ENCODE measurements at places on chromosomes 12 and 14.

DNA sequence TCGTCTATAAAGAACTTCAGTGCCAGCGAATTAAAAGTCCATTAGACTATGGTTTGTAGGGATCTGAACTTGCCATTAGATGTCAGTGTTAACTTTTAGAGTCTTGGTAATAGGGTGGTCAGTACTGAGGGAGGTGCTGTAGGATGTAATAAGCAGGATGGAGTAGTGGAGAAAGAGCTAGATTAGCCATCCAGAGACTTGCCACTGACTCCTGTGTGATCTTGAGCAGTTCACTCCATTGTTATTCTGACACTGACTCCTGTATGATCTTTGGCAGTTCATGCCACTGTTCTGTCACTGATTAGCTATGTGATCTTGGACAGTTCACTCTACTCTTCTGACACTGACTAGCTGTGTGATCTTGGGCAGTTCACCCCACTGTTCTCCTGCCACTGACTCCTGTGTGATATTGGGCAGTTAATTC, 133.6 kb downstream of the TTLL5 start:
- no peak for DNase-seq

DNA sequence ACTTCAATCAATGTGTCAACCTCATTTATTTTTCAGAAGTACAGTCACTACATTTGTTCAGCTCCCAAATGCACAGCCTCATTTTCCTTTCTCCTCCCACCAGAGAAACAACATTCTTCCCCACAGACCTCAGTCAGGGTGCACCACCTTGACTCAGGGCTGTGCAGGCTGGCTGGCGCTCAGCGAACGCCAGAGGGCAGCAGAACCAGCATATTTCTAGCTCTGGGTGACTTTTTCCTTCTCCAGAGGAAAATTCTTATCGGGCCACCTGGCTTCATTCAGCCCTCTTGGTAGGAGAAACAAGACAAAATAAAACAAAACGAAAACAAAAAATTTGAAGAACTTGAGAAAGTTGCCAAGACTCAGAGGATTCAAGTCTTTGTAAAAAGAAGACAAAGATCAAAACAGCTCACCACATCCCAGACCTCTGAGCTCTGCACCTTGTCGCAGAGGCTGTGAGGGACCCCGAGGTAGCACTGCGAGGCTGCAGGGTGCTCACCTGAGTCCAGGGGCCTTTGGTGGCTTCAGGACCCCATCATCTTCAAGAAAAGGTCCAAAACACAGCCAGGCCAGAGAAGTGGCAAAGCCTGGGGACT, 33.7 kb downstream of the PAH start:
- DNase-seq: no peak

DNA sequence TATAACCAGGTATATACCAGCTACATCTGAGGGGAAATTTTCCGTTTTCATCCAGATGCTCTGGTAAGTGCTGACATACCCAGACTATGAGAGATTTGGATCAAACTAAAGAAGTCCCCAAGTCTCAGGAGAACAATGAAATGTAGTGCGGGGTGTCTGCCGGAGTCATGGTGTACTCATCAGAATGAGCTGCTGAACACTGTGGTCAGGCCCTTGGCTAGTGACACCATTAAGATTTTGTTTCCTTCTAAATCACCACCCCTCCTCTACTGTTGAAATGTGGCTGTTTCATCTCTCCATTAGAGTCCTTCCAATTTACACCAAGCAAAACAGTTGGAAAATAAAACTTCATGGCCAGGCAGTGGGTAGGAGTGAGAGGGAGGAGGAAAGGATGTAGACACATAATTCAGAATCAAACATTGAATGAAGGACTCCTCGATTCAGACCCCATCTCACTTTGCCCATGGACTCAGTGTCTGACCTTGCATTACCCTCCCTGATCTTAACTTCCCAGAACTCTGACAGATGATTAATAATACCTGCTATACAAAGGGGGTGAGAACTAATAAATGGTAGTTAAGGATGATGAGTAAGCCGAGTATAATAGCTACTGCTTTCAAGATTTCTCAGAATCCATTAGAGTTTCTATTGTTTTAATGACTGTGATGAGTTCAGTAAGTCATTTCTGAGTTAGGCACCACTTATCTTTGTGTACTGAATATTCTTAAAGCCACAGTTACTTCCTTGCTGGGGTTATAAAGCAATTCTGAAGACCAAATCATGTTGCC, 127.4 kb downstream of the CRADD start:
- no peak for DNase-seq

DNA sequence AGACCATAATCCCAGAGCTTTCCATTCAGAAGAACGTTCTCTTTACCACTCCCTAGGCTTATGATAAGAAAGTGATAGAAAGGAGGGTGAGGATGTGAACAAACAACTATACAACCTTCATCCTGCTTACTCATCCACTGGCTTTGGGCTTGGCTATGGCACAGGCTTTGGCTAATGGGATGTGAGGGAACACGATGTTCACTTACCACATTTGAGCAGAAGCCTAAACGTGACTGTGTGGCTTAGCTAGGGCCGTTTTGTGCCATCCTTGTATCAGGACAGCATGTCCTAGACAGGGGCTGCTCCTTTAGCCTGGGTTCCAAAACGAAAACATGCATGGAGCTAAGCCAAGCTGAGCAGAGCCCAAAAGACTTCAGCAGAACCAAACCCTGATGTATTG, 118.6 kb upstream of the CCDC175 start:
- peak; percentile 79 for DNase-seq

GRCh38 chr14:93906341-93907329, 20.5 kb upstream of the FAM181A start:
- no peak for DNase-seq

DNA sequence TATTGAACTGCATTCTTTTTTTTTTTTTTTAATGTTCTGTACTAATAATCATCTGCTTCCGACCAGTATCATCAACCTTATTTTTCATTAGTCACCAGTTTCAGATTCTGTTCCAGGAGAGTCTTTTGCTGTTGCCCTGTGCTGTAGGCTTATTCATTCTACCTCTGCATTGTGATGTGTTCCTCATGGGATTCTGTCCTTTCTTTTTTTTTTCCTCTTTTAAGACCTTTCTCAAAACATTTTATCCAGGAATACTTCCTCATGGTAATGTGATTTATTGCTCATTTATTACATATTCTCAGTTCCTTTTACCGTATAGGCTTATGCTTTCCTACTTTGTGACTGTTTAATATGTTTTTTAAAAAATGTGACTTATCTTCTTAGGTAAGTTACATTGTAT, 4.8 kb downstream of the NDUFA9 start:
- DNase-seq: no peak

GRCh38 chr12:101521136-101521535, 46.0 kb downstream of the SPIC start:
- DNase-seq: no peak

GRCh38 chr14:94401083-94401482, 12.7 kb upstream of the SERPINA1 start:
- DNase-seq: no peak

GRCh38 chr12:32756476-32757066, 874 bp upstream of the YARS2 start:
- DNase-seq: no peak

DNA sequence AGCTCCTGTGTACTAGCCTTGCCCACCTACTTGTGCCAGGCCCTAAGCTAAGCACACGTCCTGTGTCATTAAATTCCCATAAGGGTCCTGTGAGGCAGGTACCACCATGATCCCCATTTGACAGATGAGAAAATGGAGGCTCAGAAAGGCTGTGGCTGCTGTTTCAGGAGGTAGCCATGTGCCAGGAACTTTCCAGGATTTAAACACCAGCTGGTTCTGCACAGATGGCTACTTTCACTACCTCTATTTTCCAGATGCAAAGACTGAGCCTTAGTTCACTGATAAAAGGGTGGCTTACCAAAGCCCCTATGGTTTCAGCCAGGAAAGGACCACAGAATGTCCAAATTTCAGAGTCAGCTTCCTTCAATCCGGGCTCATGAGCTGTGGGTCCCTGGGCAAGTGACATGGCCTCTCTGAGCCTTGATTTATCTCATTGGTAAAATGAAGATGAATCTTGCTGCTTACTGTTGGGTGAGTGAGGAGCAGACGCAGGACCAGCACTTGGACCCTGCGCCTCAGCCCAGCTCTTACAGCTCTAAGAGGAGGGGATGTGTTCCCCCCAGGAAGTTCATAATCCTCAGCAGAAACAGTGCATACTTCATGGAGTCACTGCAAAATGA, 23.5 kb downstream of the CMKLR1 start:
- DNase-seq: no peak

- no peak for DNase-seq
Measured at GRCh38 chr12:97748298-97748697, 285.7 kb downstream of the RMST start.

DNA sequence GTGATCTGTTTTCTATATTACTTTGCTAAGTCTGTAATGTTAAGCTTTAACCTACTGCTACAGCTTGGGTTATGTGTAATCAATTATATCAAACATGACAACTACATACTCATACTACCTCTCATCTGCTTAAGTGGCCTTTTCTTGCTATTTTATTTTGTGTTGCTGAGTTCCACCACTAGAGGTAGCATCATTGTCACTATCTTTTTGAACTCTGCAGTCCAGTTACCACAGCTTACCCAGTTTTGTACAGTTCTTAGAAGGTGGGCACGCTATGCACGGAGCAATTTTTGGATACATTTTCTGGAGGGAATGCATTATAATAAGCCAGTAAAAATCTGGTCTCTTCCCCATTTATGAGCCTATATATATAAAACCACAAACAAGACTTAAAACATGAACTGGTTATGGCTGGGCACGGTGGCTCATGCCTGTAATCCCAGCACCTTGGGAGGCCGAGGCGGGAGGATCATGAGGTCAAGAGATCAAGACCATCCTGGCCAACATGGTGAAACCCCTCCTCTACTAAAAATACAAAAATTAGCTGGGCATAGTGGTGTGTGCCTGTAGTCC, 48.5 kb downstream of the SAV1 start:
- no peak for DNase-seq

GRCh38 chr12:87020071-87020470, 763.9 kb upstream of the MGAT4C start:
- no peak for DNase-seq

GRCh38 chr14:26709019-26709418, 111.2 kb upstream of the NOVA1 start:
- DNase-seq: no peak

DNA sequence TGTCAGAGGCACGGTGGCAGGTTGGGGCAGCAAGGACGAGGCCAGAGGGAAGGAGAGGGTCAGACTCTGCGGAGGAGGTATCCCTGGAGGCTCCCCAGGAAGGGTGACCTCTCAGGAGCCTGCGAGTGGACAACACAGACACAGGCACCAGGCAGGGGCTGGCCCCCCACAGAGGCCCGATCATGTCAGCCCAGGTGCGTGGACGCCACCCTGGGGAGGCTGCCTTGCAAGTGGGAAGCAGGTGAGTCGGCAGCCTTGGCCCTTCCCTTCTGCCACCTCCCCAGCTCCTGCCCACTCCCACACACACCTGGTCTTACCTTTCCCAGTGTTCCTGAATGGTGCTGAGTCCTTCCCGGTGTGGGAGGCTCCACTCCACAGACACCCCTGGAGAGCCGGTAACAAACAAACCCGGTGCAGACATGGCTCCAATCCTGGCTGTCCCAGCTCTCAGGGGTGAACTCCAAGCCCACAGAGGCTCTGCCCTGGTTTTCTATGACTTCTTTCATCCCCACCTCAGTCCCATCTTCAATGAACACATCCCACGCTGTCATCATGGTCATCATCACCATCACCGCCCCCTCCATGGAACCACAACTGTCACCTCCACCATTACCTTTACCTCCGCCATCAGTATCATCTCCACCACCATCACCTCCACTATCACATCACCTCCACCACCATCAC, 5.2 kb downstream of the ZBTB42 start:
- no peak for DNase-seq

All from suprapubic skin (tissue), 4 donors.